Vagina (tissue), 2 donors: ENCODE measurements at places on chromosomes 1 and 21.
A peak's percentile ranks its signal among the peaks of the same experiment; 100 is the strongest.

DNA sequence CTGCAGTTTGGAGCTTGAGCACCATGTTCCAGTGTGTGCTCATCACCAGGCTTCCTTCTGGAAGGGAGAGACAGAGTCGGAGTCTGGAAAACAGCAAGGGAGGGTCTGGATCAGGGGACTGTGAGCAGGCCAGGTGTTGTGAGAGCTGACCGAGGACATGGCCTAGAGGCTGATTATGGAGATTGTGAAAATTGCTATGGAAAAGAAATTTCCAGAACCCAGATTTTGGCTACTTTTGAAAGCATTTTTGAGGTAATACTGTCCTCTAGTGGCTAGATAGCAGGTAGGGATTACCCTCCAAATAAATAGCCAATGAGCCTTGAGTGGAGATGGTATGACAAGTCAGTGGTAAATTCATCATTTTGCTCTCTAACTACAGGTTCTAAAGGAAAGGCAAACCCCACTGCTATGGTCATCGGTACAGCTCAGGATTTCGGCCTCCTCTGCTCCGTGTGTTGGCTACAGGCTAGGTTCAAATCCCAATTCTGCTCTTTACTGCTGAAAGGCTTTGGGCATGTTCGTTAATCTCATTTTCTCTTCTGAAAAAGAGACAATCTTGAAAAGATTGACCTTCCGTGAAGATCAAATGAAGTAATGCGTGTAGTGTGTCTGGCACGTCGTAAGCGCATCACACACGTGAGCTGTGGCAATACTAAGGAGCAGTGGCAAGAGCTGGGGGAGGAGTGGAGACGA is 1.0 kb upstream of the HAO2 start:
- DNase-seq: no peak

GRCh38 chr1:57824535-57824934 is 400.7 kb upstream of the DAB1 start:
- DNase-seq: no peak

GRCh38 chr1:152972196-152972886 is 1.9 kb downstream of the SPRR4 start:
- DNase-seq: peak; percentile 67

GRCh38 chr1:46300673-46301405 is 2.6 kb downstream of the LRRC41 start:
- DNase-seq: no peak

DNA sequence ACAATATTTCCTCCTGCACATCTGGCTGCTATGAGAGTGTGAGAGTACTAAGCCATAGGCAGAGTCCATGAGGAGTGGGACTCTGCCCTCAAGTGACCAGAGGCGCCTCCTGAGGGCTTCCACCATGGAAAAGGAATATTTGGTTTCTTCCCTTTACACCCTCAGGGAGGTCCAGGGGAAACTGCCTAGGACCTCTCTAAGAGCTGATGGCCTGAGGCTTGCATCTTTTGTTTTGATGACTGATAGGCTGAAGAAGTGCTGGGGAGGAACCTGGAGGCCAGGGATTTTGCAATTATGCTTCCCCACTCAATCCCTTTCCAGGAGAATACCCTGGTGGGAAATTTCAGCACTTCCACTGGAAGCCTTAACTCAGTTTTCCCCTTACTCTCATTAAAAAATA is 111.0 kb downstream of the PBX1 start:
- DNase-seq: no peak
